EH (cell line): ENCODE measurements at places on chromosomes 12 and 14.
A peak's percentile ranks its signal among the peaks of the same experiment; 100 is the strongest.

DNA sequence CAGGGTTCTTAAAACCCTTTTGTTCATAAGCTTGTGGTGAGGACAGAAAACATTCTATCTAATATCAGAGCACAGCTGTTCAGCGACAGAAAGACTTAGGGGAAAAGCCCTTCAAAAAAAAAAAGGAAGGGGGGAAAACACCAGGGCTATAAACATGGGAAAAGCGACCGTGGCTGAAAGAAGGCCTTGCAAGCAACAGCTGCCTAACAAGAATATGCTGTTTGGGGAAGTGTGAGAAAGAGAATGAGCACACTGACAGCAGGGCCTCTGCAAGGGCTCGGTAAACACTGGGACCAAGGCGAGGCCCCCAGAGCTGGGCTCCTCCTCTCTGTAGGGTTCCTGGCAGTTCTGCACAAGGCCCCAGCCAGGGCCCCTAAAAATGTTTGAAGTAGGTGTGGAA is 27.4 kb upstream of the CCND2 start:
- no peak for DNase-seq

- peak; percentile 16 for DNase-seq
Observed at GRCh38 chr14:35576260-35576659, 42.3 kb downstream of the INSM2 start.

DNA sequence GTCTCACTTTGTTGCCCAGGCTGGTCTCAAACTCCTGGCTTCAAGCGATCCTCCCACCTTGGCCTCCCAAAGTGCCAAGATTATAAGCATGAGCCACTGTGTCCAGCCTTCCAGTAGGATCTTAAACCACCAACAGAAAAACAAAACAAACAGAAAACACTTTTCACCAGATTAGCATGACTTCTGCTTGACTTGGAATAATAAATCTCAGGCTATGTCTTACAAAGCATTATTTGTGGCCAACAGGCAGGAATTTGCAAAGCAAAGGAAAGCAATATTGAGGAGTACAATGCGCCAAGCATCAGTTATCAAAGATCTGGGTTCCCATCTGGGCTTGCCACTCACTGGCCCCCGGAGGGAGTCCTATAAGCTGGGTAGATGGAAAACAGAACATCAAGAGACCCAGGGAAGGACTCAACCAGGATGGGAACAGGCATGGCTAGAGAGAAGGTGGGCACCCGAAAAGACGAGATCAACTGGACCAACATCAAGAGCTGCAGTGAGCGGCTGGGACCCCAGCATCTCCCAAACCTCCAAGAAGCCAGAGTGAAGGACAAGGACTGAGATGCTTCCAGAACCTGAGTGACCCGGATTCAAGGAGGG is 101.2 kb downstream of the TMEM30B start:
- peak; percentile 75 for DNase-seq

DNA sequence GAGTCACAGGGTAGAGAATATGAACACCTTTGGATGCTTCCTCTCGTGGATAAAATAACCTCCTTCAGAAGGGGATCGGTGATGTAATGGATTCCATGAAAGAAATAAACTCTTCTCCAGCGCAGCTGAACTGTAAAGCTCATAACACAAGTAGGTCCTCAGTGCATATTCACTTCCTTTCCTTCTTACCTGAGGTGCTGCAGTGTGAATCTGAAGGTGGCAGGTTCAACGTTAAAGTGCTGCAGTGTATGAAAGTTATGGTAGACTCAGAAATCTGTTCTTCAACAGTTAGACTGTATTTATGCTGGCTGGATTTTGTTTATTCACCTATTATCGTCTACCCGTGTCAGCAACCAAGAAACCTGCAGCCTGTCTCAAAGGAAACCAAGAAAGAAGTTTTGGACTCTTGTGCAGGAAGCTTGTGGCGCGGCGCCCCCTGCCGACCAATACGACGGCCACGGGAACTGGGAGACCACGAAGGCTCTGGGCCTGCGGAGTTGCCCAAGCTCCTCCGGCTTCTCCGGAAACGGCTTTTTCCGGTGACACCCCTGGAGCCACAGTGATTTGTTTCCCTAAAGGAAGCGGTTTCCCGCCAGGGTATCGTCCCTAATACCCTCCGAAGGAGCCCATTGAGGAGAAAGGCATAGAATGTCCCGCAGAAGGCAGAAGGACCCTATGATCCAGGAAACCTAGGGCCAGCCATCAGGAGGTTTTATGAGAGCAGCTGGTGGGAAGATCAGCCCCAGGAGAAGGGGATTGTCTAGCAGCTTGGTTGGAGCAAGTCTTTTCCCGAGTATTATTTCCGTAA is 17.6 kb upstream of the RNASE3 start:
- DNase-seq: peak; percentile 61

- DNase-seq: peak; percentile 10
Observed at GRCh38 chr14:58563978-58564377, 73.8 kb upstream of the DACT1 start.

GRCh38 chr12:18919871-18920511 is 182.1 kb downstream of the CAPZA3 start:
- DNase-seq: no peak

- peak; percentile 19 for DNase-seq
Observed at GRCh38 chr12:45439039-45439438, 223.1 kb downstream of the ANO6 start.

GRCh38 chr12:45285717-45286116 is 69.8 kb downstream of the ANO6 start:
- DNase-seq: no peak

- DNase-seq: peak; percentile 91
Observed at GRCh38 chr14:54364555-54365415, 32.0 kb upstream of the CDKN3 start.

- no peak for DNase-seq
Observed at GRCh38 chr14:26200687-26201086, 397.1 kb downstream of the NOVA1 start.
